Hypothalamus (tissue), 51 donors: ENCODE measurements at places on chromosomes 6 and 20.

DNA sequence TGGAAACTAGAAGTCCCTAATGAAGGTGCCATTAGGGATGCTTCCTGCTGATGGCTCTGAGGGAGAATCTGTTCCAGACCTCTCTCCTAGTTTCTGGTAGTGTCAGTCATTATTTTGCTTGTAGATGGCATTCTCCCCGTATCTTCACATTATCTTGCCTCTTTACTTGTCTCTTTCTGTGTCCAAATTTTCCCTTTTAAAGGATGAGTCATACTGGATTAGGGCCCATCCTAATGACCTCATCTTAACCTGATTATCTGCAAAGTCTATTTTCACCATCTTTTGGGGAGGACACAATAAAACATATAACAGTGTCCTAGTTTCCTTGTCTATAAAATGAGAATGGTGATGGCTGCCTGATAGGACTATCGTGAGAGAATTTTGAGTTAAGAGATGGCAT, 27.3 kb downstream of the ZNF391 start:
- no peak for DNase-seq

DNA sequence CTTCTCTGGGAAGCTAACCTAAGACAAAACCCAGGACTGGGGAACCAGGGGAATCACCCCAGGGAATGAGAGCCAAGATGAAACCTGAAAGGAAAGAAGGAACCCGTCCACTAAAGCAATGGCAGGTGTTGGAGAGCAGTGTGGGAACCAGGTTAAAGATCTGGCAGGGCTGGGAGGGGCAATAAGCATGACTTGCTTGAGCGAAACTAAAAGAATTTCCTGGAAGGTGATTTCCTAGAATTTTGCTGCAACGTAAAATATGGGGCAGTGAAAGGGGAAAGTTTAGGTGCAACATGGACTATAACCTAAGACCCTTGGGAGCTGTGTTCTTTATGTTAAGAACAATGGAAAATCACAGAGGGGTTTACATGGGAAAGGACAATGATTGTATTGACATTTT, 126.2 kb upstream of the SSTR4 start:
- DNase-seq: no peak

GRCh38 chr20:10581823-10582222, 92.0 kb downstream of the JAG1 start:
- DNase-seq: no peak

GRCh38 chr20:4322499-4322898, 307.1 kb upstream of the RNF24 start:
- DNase-seq: no peak

DNA sequence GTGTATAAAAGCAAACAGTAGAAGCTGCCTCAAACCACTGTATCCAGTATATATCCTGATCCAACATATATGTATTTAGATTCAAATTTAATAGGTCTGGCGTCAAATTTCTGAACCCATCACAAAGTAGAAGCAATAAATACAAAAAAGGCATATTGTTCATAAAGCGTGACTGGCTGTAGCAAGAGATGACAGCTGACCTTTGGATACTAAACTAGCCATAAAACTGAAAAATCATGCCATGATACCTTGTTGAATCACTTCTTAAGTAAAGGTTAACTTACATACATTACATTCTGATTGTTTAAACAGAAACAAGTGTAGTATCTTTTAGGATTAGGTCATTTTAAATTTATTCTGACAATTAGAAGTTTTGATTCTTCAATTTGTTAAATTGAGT, 372.0 kb upstream of the FLRT3 start:
- no peak for DNase-seq

DNA sequence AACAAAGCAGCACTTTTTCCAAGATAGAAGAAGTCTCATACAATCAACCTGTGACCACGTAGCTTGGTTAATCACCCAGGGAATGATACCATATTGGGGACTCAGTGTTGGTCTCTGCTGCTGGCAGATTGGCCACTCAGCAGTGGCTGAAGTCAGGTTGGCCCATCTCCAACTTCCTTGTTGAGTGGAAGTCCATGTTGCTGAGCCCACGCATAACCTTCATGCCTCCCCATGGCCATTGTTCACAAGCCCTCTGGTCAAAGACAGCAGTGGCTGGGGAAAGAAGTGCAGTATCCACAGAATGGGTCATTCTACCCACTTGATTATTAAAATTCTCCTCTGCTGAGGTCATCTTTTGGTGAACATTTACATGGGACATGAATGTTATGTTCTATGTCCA, 38.5 kb downstream of the PKIB start:
- no peak for DNase-seq

- DNase-seq: no peak
These were observed 18.8 kb downstream of the ZFAND3 start for GRCh38 chr6:37838219-37838921.

- no peak for DNase-seq
These were observed 191.8 kb upstream of the RREB1 start for GRCh38 chr6:6915813-6916547.

DNA sequence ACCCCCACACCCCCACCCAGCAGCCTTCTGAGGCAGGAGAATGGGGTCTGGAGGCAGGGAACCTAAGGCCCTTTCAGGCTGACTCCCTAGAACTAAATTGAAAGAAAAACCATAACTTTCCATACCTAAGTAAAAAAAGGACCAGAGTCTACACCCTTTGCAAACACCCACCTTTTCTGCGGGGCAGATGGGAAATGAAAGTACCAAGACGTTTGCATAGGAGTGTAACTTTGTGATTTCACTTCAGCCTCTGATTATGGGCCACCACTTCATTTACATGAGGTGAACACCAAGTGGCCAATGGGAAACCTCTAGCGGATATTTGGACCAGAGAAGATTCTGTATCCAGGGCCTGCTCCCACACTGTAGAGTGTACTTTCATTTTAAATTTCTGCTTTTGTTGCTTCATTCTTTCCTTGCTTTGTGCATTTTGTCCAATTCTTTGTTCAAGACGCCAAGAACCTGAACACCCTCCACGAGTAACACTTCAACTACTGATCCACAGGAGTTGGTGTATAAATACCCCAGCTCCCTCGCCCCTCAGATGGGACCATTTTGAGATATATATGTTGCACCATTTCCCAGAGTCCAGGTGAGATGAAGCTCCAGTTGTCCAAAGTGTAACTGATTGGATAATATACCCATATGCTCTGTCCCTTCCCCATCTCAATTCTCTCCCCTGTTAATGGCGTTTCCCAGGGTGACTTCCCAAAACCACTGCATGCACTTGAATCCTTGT, 18.9 kb upstream of the SRSF6 start:
- no peak for DNase-seq

GRCh38 chr6:149212206-149212605, 105.3 kb upstream of the TAB2 start:
- DNase-seq: peak; percentile 28

GRCh38 chr6:157563611-157564284, 182.8 kb downstream of the ZDHHC14 start:
- DNase-seq: no peak

GRCh38 chr20:63296531-63297299, 3.7 kb downstream of the COL20A1 start:
- DNase-seq: no peak
